A549 treated with CpdA at 1 μM for 4 hours (cell line): ENCODE measurements at places on chromosomes 1 and 21. TPM values are rescaled to one million over a fixed set of nuclear protein-coding genes. Genes with fewer than 3 reads are reported as not detected.

C1orf116 gene
- 2.6 to 3.5 TPM (median 2.9 TPM) in 5 replicates for total RNA-seq

RNU1-3 gene
- total RNA-seq, result not detected in 5 replicates

BRINP2 gene
- total RNA-seq, result 0.13 to 0.27 TPM (median 0.15 TPM) in 4 of 5 replicates, not detected in the other

ATP6V1G3 gene
- total RNA-seq, result not detected in 5 replicates

IFI44L gene
- 0.03 to 0.34 TPM (median 0.10 TPM) in 3 of 5 replicates, not detected in the others for total RNA-seq

SLC6A17 gene
- total RNA-seq, result 5.2 to 6.8 TPM (median 5.8 TPM) in 5 replicates

MCOLN3 gene
- total RNA-seq, result 3.3 to 4.2 TPM (median 3.6 TPM) in 5 replicates

C1orf210 gene
- not detected in 5 replicates for total RNA-seq

HES4 gene
- 23.7 to 67.7 TPM (median 49.6 TPM) in 5 replicates for total RNA-seq

LINGO4 gene
- total RNA-seq, result not detected in 5 replicates

TNFRSF25 gene
- total RNA-seq, result 2.3 to 4.6 TPM (median 3.8 TPM) in 5 replicates

KCNH1 gene
- total RNA-seq, result 2.5 to 3.6 TPM (median 3.0 TPM) in 5 replicates

MAN1A2 gene
- 4.8 to 11.1 TPM (median 8.0 TPM) in 5 replicates for total RNA-seq

LIN28A gene
- not detected in 5 replicates for total RNA-seq

RGS8 gene
- total RNA-seq, result not detected in 5 replicates

CFAP107 gene
- not detected in 5 replicates for total RNA-seq

CHIA gene
- total RNA-seq, result not detected in 5 replicates

TNNI3K gene
- total RNA-seq, result not detected in 5 replicates

TCHHL1 gene
- not detected in 5 replicates for total RNA-seq

FAM229A gene
- total RNA-seq, result 2.9 to 5.4 TPM (median 3.8 TPM) in 5 replicates

CLDN17 gene
- not detected in 5 replicates for total RNA-seq

ANGPTL7 gene
- not detected in 5 replicates for total RNA-seq

C1orf141 gene
- not detected in 5 replicates for total RNA-seq

SLC2A5 gene
- 0.05 to 0.26 TPM (median 0.13 TPM) in 5 replicates for total RNA-seq

LAMB3 gene
- total RNA-seq, result 20.1 to 24.5 TPM (median 21.1 TPM) in 5 replicates

ATP1A2 gene
- total RNA-seq, result 0.01 to 0.05 TPM (median 0.03 TPM) in 3 of 5 replicates, not detected in the others

LMOD1 gene
- not detected in 5 replicates for total RNA-seq

SESN2 gene
- 7.0 to 10.2 TPM (median 7.6 TPM) in 5 replicates for total RNA-seq

PLA2G2C gene
- not detected in 5 replicates for total RNA-seq

HSD3B1 gene
- total RNA-seq, result not detected in 5 replicates

SV2A gene
- total RNA-seq, result 0.06 to 0.14 TPM (median 0.11 TPM) in 5 replicates

OLFM3 gene
- total RNA-seq, result not detected in 5 replicates

ZNF593OS gene
- 0.22 to 0.34 TPM (median 0.27 TPM) in 4 of 5 replicates, not detected in the other for total RNA-seq

ERICH3 gene
- total RNA-seq, result not detected in 5 replicates

OR2M3 gene
- not detected in 5 replicates for total RNA-seq

CYP2J2 gene
- 0.05 to 0.09 TPM in 2 of 5 replicates, not detected in the others for total RNA-seq

DRAXIN gene
- 0.07 to 0.21 TPM (median 0.12 TPM) in 5 replicates for total RNA-seq

VHLL gene
- total RNA-seq, result not detected in 5 replicates

CDA gene
- total RNA-seq, result 32.1 to 47.4 TPM (median 36.1 TPM) in 5 replicates

RBM8A gene
- 193 to 235 TPM (median 203 TPM) in 5 replicates for total RNA-seq

CRYAA gene
- not detected in 5 replicates for total RNA-seq

HTR6 gene
- total RNA-seq, result 0.10 to 0.15 TPM (median 0.14 TPM) in 3 of 5 replicates, not detected in the others

GRIK1 gene
- not detected in 5 replicates for total RNA-seq

PLEKHN1 gene
- 4.9 to 7.8 TPM (median 6.0 TPM) in 5 replicates for total RNA-seq

RRAGC gene
- 23.0 to 31.7 TPM (median 27.5 TPM) in 5 replicates for total RNA-seq

RGS13 gene
- total RNA-seq, result not detected in 5 replicates

UBXN11 gene
- 13.0 to 16.9 TPM (median 16.7 TPM) in 5 replicates for total RNA-seq

MRPL9 gene
- 70.2 to 91.4 TPM (median 83.9 TPM) in 5 replicates for total RNA-seq

TSPAN2 gene
- total RNA-seq, result 0.63 to 1.3 TPM (median 1.2 TPM) in 5 replicates

GJB3 gene
- total RNA-seq, result 3.3 to 8.0 TPM (median 5.1 TPM) in 5 replicates
